ENCODE measurements at places on chromosomes 11 and 22.

GRCh38 chr11:106014620-106015019 is 7.4 kb downstream of the MSANTD4 start:
- DNase-seq, result no peak

- DNase-seq, result no peak
Observed at GRCh38 chr11:9069256-9069655, 22.1 kb downstream of the SCUBE2 start.

- DNase-seq, result no peak
Observed at GRCh38 chr11:86681483-86681756, 9.0 kb upstream of the ME3 start.

- DNase-seq, result no peak
Observed at GRCh38 chr11:133197425-133197824, 334.9 kb downstream of the OPCML start.

GRCh38 chr11:61370349-61371005 is 8.3 kb downstream of the TMEM138 start:
- no peak for DNase-seq

- DNase-seq, result no peak
Observed at GRCh38 chr11:131880316-131880715, 509.9 kb downstream of the NTM start.

DNA sequence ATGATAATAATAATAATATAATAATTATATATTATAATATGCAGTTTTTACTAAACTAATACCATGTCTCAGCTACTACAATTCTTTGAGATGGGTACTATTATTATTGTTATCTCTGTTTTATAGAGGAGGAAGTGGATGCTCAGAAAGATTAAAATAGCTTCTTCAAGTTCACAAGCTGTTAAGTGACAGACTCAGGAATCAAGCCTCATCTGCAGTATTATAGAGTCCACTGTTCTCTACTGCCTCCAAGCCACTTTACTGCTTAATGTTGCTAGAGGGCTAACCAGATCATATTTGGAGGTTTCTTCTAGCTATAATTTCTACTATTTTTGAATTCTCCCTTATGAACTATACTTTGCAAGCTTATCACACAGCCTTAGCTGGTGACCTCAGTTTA is 62.7 kb downstream of the CSTPP1 start:
- DNase-seq, result no peak

- no peak for DNase-seq
Observed at GRCh38 chr11:107988397-107989158, 20.1 kb upstream of the CUL5 start.

- no peak for DNase-seq
Observed at GRCh38 chr11:66559866-66560676, 8.3 kb downstream of the CTSF start.

All from stimulated activated CD8-positive, alpha-beta memory T cell treated with anti-CD3 and anti-CD28 coated beads, Interleukin-2, amount 100 ng/mL, for 1 hour (primary cell).